Fibroblast of skin of left biceps (primary cell): ENCODE measurements at places on chromosomes 7 and 10.

DNA sequence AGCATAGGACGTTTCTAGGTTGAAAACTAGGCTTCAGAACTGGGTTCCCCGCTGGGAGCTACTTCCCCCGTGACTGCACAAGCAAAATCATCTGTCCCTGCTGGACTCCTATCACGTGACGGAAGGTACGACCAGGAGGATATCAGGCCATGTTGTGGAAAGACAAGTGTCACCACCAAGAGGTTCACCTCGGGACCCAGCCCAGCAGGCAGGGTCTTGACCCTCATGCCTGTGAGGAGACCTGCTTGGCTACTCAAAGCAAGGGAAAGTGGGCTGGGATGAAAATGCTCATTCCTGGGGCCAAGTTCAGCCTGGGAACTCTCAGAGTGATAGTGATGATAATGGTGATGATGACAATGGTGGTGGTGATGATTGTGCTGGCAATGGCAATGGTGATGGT, 32.3 kb upstream of the DPYSL4 start:
- no peak for DNase-seq

DNA sequence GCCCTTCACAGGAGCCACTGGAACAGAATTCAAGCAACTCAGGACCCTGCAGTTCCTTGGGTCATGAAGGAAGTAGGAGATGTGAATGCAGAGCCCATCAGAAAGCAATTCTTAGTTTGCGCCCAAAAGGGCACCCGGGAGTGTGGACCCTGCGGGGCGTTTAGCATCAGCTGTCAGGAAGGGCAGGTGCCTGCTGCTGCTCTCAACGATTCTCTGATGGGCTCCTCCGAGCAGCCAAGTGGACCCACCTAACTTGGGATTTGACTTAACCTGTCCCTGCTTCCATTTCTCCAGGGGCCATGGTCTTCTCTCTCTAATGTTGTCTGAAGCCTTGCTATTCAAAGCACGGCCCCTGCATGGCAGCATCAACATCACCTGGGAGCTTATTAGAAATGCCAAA, 17.1 kb downstream of the CPA5 start:
- no peak for DNase-seq

DNA sequence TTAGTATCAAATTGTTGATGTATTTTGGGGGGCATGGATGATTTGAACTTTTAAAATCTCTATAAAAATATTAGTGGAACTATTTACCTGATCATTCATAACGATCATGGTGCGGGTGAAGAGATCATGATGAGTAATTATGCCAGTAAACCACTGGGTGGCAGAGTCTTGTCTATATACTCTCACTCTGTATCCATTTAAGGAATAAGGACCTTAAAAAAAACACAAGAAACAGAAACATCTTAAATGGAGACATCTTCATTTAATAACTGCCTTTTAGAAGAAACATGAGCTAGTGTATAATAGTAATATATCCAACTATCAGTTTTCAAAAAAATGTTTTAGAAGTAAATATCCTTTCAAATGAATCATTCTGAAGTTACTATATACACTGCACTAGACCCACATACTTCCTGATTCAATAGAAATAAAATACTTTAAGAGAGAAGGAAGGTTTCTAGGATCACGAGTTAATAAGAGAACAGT, 84.0 kb downstream of the NRBF2 start:
- no peak for DNase-seq

DNA sequence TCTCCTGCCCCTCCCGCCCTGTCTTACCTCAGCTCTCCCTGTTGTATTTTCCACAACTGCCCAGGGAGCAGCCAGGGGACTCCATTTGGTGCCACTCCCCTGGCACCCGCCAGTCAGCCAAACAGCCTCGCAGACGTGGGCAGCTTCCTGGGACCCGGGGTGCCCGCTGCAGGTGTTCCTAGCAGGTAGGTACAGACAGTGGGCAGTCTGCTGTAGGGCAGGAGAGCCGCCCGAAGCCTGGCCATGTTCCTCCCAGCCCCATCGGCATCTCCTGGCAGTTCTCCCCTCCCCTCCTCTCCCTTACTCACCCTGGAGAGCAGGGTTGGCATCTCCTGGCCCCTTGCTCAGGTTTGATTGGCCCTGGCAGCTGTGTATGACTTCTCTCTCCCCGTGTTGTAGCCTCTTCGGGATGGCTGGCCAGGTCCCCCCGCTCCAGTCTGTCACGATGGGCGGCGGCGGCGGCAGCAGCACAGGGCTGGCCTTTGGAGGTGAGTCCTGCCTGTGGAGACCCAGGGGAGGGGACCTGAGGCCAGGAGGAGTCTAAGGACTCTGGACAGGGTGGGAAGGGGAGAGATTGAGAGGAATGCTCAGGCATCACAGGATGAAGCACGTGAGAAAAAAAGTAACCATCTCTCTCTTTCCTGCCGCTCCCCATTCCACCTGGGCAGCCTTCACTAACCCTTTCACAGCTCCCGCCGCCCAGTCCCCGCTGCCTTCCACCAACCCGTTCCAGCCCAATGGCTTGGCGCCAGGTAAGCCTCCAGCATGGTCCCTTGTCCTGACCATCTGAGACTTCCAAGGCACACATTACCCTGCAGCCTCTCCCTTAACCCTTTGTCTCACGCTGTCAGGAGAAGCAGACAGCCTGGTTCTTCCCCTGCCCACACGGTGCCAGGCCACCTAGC, 11.3 kb downstream of the SAP25 start:
- DNase-seq = no peak

- DNase-seq = no peak
These were observed 73.3 kb downstream of the THSD7A start for GRCh38 chr7:11758627-11759111.

DNA sequence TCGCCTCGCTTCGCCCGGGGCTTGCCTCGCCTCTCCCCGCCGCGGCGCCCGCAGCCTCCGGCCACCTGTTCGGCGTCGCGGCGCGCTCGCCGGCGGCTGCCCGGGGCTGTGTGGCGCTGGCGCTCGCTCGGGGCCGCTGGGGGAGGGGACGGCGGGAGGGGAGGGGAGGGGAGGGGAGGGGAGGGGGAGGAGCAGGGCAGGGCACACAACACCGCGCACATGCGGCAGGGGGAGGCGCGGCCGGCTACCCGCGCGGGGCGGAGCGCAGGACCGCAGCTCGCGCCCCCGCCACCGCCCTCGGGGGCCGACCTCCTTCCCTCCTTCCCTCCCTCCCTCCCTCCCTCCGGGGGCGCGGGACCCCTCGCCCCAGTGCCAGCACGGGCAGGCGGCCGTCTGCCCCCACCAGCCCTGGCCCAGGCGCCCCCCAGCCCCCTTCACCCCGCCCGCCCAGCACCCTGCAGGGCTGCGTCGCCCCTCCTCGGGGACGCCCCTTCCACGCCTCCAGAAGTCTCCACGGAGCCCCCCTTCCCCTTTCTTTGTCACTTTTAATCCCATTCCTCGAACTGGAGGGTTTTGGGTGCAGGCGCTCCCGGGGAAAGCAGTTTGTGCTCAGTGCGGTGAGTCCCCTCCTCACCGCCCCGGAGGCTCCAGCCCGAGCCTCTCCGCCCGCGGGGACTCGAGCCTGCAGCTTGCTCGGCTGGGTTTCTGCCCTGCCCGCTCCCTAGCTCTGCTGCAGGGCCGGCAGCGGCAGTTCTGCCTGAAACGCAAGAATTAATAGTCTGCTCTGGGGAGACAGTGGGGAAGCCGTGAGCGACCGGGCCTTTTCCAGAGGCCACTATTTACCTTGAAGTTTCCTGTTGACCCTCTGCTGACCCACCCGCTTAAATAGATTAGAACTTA, at the start of gene PARD3:
Gene PARD3 (minus strand): TSS at position 112 of the 900 bp plus-strand sequence. CDS start 301 bp downstream, outside the sequence.
- no peak for DNase-seq

- no peak for DNase-seq
These were observed 18.8 kb downstream of the BMPR1A start for GRCh38 chr10:86775056-86775869.

DNA sequence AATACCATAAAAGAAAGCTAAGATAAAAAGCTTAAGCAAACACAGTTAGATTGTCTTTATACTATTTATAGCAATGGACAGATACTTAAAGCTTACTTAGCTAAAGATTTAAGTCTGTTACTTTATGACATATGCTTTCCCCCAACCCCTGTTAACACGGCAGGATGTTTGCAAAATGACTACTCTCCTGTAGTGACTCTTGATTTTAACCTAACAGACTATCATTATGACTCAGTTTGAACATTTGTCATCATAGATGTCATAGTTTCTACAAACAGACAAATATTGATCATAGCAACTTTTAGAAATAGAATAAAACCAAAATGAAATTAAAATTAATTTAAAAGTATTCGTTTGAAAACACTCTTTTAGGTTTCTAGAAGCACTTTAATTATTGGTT, 7.8 kb upstream of the COMMD3 start:
- no peak for DNase-seq

GRCh38 chr10:34687434-34688210, 127.5 kb downstream of the PARD3 start:
- no peak for DNase-seq

- DNase-seq = no peak
These were observed 64.5 kb downstream of the ST7 start for GRCh38 chr7:117017702-117018266.

DNA sequence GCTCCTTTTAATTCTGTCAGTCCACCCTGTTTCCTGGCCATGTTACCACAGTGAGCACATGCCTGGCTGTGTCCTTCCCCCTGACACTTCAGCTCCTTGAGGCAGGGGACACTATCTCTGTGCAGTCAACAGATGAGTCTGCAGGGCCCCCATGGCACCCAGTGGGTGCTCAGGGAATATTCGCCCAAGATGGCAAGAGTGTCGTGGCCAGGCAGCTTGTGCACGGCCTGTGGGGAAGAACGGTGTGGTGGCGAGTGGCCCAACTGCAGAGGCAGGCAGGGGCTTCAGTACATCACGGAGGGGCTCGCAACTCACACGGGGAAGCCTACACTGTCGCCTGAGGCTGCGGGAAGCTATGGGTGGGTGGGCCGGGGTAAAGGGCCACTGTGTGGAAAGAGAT, 91.1 kb downstream of the TRRAP start:
- DNase-seq = no peak

DNA sequence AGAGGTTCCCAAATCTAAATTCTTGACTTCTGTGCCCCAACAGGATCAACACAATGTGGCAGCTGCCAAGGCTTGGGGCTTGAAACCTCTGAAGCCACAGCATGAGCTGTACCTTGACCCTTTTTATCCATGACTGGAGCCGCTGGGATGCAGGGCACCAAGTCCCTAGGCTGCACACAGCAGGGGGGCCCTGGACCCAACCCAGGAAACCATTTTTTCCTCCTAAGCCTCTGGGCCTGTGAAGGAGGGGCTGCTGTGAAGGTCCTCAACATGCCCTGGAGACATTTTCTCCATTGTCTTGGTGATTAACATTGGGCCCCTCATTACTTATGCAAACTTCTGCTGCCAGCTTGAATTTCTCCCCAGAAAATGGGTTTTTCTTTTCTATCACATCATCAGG, 72.6 kb downstream of the FOXP2 start:
- no peak for DNase-seq

GRCh38 chr7:12812111-12812510, 124.7 kb downstream of the ARL4A start:
- no peak for DNase-seq

GRCh38 chr10:95831076-95831475, 75.1 kb downstream of the ENTPD1 start:
- no peak for DNase-seq

DNA sequence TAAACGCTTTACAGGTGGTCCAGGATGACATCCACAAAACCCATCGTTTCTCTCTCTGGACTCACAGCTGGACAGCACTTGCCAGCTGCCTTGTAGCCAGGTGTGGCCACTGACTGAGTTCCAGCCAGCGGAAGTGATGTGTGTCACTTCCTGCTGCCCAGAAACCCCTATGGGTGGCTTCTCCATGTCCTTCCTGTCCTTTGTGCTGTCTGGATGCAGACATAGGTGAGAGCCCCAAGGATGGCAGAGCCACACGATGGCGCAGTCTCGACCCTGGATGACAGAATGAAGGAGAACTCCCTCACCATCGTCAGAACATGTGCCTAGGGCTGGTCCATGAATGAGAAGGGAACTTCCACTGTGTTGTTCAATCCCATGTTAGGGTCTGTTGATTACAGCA, 22.1 kb downstream of the NMT2 start:
- DNase-seq = no peak

- no peak for DNase-seq
These were observed 5.1 kb upstream of the SP4 start for GRCh38 chr7:21422751-21423150.

DNA sequence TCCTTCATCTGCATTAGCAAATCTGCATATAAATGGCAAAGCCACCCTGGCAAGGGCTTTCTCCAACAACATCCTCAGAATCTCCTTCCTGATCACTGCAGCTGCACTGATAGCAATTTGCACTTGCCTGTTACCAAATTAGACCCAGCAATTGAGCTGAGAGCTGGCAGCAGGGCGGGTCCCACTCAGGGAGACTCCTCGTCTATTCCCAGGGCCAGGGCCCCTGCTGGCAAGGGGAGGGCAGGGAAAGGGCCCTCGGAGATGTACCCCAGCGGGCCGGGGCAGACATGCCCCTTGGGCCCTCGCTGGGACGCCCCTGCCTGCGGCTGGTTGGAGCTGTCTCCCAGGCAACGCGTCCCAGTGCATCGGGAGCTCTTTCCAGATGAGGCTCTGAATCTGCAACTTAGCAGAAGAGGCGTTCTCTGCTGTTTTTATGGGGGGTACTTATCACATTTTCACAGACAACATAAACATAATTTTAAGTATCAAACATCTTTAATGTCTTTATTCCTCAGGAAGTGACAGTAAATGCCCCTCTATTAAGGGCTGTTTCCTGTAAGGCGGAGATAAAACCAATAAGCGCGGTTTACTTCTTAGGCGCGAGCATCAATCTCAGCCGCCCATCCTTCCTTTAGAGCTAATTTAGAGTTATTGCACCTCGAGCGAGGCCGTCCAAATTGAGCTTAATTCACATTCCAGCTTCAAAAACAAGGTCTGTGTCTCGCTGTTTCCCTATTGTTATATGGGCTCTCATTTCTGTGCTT, 249.0 kb upstream of the PPP2R2D start:
- no peak for DNase-seq

DNA sequence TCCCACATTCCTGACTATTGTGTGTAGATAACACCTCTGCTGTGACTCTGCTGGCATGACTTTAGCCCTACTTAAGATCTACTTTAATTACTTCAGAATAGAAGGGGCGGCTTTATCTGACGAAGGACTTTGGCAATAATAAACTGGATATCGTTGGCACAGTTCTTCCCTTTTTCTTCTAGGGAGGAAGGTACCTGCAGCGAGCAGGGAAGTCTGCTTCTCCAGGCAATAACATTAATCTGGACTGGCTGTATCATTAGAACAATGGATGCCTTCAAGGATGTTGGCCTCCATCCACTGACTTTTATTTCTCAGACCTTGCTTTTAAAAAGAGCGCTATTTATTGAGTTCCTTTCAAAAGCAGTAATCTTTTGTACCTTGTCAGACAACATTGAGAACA, 172.6 kb upstream of the THSD7A start:
- no peak for DNase-seq

- DNase-seq = no peak
These were observed 60.4 kb upstream of the DUSP5 start for GRCh38 chr10:110437351-110437605.

- no peak for DNase-seq
These were observed 323.3 kb upstream of the ZMIZ1 start for GRCh38 chr10:78745441-78745840.

GRCh38 chr7:16758631-16759611, 5.4 kb downstream of the TSPAN13 start:
- no peak for DNase-seq

- DNase-seq = no peak
These were observed 125.0 kb downstream of the FOXP2 start for GRCh38 chr7:114539575-114539974.
